ENCODE measurements at places on chromosomes 3 and 15.

DNA sequence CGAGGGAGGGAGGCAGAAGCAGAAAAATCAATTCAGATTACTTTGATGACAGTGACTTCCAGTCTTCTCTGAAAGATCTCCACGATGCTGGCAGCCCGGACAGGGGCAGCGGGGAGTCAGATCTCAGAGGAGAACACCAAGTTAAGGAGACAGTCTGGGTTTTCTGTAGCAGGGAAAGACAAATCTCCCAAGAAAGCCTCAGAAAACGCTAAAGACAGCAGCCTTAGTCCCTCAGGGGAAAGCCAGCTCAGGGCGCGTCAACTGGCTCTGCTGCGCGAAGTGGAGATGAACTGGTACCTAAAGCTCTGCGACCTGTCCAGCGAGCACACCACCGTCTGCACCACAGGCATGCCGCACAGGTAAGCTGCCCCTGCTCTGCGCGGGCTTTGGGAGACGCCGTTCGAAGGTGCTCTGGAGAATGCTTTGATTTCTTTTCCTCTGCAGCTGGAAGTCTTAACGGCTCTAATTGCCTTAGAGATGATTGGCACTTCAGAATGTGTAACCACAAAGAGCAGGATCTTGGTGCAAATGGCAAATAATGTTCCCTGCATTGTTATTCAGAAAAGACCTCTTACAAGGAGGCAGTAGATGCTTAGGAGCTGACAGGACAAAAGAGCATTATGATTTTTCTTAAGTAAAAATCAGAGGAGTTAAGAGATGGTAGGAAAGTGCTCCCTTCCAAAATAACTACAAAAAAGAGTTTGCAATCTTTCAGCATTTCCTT, at the start of gene KCNAB1:
KCNAB1 (plus strand) TSS at position 51 of the 724 bp plus-strand sequence.
- DNase-seq = no peak

GRCh38 chr3:36482880-36483279, 102.6 kb downstream of the STAC start:
- no peak for DNase-seq

DNA sequence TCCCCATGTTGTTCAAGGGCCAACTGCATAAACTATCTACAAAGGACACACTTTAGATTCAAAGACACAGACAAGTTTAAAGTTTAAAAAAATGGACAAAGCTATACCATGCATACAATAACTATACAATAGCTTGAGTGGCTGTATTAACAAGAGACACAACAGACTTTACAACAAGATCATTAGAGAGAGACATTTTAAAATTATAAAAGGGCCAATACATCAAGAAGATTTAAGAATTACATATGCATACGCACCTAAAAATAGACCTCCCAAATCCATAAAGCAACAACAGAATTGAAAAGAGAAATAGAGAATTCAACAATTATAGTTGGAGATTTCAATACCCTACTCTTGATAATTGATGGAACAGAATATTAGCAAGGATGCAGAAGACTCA, 79.4 kb downstream of the XXYLT1 start:
- DNase-seq = no peak

- DNase-seq = no peak
These were observed 6.2 kb downstream of the CEMIP start for GRCh38 chr15:80785335-80785734.

GRCh38 chr15:52528564-52529340, at the start of gene MYO5A:
MYO5A (minus strand) TSS chr15:52528880; CDS start chr15:52528806, 74 bp downstream.
- DNase-seq = peak; percentile 87

Measured in hepatocyte (in vitro differentiated cells).